ENCODE measurements at places on chromosomes 13 and 19.

DNA sequence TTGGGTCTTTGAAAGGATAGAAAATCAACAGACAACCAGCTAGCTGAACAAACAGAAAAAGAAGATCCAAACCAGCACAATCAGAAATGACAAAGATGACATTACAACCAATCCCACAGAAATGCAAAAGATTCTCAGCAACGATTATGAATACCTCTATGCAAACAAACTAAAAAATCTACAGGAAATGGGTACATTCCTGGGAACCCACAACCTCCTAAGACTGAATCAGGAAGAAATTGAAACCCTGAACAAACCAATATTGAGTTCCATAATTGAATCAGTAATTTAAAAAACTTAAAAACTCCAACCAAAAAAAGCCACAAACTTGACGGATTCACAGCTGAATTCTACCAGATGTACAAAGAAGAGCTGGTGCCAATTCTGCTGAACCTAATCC is 20.9 kb upstream of the C1QTNF9B start:
- DNase-seq, result no peak

GRCh38 chr19:5191091-5191490 is 149.5 kb downstream of the PTPRS start:
- no peak for DNase-seq

DNA sequence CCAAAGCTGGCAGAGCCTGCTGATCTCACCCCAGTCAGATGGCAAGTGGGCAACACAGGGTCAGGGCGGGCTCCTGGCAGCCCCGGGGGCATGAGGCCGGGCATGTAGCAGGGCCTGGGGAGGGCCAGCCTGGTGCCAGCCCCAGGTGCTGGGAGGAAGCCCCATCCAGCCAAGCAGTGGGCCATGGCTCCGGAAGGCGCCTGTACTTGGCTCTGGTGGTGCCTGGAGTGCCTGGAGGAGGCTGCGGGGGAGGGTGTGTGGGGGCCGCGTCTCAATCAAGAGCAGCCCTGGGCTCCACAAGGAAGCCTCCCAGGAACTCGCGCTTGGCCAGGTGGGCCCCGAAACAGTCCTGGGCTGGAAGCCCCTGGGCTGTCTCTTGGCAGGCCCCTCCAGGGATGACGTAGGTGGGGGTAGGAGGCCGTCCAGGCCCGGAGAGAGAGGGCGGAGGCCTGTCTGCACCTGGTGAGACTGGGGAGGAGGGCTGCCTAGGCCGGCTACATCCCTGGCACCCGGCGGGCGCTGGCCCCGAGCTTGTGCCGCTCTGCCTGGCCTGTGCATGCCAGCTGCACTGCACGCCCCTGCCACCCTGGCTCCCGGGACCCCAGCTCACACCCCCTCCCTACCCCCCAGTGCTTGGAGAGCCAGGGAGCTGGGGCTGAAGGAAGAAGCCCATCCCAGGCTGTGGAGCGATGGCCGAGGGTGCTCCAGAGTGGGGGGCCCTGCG is 45.9 kb downstream of the COMP start:
- DNase-seq, result no peak

GRCh38 chr19:3664879-3665642 is 35.2 kb downstream of the PIP5K1C start:
- no peak for DNase-seq

DNA sequence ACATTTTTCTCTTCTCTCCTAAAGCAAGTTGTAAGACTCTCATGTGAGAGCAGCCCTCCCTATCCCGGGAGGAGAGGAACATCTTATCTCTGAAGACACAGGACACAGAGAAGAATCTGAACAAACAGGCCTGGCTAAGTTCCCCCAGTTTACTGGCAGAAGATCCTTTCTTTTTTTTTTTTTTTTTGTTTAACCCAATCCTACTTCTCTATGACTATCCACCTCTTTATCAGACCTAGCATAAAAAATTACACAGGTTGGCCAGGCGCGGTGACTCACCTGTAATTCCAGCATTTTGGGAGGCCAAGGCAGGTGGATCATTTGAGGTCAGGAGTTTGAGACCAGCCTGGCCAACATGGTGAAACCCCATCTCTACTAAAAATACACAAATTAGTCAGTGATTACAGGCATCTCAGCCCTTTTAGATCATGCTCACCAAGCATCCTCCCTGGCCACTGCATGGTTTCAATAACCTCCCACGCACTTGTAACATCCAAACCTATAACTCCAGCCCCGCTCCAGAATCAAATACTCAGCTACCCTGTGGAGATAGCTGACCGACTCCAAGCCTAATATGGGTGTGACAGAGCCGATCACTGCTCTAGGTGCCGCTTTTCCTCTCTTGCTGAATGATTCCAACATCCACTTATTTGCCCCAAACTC is 27.3 kb upstream of the MUC16 start:
- no peak for DNase-seq

DNA sequence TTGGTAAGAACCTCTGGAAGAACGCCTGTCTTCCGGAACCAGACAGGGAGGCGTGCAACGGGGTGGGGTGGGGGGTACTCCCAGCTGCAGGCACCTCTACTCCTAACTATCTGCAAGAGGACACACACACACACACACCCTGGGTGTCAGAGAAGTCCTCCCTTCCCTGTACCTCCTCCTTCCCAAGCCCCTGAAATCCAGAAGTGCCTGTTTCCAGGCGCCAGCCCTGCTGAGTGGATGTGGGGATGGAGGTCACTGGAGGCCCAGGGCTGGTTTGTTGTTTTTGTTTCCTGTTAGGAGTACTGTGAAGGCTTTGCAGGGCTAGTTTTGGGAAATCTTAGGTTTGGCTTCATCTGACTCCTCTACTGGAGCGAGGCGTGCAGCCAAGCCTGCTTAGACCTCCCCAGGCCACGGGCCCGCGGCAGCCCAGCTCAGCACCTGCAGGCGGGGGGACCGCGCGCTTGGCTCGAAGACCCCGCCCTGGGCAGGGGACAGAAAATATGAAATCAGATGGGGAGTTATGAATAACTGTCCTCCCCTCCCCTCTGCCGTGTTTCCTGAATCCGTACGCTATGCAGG is 36.4 kb downstream of the SOX1 start:
- DNase-seq, result no peak

DNA sequence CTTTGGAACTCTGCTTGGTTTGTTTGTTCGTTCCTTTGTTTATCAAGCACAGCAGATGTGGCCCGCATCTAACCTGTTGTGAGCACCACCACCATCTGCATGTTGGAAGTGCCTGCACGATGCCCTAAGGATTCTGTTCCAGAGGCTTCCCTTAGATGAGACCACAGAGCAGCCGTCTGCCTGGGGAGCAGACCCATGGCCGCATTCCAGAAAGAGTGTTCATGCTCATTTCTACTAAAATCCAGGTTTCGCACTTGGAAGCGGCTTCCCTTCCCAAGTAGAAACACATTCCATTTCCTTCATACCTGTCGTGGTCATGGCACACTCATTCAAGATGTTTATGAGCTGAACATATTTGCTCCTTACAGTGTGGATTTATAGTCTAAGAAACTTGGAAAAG is 27.2 kb downstream of the COL4A2 start:
- no peak for DNase-seq

DNA sequence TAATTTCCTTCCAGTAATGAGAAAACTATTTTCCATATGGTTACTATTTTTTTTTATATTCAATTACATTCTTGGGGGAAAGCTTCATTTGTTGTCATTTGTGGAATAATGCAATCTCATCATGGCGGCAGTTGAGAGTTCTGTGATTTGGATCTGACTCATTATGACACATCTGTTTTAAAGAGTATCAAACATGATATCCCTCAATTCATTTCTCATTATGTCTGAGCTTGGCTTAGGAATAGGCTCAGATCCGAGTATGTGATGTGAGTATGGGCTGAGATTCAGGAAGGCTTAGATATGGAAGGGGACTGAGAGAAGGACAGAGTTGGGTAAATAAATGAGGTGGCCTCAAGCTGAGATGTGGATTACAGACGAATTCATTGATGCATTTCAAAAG is 64.4 kb downstream of the POSTN start:
- DNase-seq, result no peak

Measured in stimulated activated CD8-positive, alpha-beta memory T cell treated with anti-CD3 and anti-CD28 coated beads, Interleukin-4, amount 100 ng/mL, for 24 hours (primary cell).